ENCODE measurements at places on chromosomes 2 and 18.

GRCh38 chr2:113268621-113269360 is 9.9 kb downstream of the PAX8 start:
- DNase-seq = no peak

DNA sequence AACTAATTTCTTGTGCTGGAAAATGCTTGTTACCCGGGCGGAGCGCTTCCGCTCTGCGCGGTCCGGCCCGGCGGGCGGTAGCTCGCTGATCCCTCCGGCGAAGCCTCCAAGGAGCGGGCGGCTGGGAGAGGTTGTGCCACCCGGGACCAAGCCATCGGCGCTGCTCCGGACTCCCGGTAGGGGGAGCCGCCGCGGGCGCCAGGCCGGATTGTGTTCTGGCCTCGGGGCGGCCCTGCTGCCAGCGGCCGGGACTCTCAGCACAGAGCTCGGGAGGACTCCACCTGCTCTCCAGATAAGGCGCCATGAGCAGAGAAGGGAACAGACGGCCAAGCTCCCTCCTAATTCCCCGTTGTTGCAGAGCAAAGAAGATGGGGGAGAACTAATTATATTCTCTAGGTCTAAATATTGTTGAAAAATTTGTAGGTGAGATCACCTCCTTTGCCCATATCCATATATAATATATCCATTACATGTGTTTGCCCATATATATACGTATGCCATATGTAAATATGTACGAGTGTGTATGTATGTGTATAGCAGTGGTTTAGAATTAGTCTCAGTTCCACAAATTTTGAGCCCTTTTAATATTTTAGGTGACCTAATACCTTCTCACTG is 13.8 kb upstream of the SATB2 start:
- DNase-seq = peak; percentile 85

DNA sequence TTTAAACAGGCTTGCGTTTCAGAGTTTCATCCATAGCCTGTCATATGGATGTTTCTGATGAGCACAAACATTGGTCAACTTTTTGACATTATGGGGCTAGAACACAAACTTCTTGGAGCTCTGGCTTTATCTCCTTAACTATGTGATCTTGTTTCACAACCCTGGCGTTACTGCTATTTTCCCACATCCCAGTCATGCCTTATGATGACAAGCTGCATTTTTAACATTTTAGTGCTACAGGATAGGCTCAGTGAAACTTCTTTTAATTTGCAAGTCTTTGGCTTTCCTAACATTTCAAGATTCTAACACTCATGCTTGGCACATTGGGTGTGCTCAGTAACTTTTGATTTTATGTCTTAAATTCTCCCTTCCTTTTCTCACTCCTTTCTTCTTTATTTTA is 21.0 kb upstream of the PDE1A start:
- no peak for DNase-seq

GRCh38 chr2:206080927-206081326 is 5.0 kb downstream of the INO80D start:
- no peak for DNase-seq

GRCh38 chr2:108910011-108910431 is 79.0 kb downstream of the EDAR start:
- peak; percentile 35 for DNase-seq

GRCh38 chr18:37170984-37171383 is 342.1 kb downstream of the KIAA1328 start:
- no peak for DNase-seq

- DNase-seq = peak; percentile 60
Observed at GRCh38 chr2:70767699-70768589, at the start of gene ADD2. Gene ADD2, minus strand, starts transcription at chr2:70768200. Its CDS starts 61,792 bp downstream, at chr2:70706408.

DNA sequence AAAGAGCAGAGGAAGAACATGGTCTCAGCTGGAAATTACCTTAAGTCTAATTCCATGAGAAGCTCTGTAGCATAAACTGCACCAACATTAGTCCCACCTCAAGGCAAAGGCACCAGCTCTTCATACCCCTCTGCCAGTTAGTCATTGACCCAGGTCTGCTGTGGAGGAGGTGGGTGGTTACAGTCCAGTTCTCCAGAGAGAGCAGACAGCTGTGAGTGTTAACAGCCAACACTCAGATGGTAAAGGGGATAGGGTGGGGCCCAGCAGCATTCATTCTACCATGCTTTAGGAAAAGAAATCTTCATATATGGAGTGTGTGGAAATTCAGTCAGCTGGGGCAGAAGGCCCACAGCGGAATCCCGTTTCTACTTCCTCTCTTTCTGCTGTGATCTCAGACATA is 159.7 kb upstream of the FBXO11 start:
- DNase-seq = no peak

GRCh38 chr2:121142452-121142851 is 142.6 kb downstream of the TFCP2L1 start:
- no peak for DNase-seq

- DNase-seq = no peak
Observed at GRCh38 chr18:68733707-68734106, 18.8 kb upstream of the TMX3 start.

GRCh38 chr18:9596226-9596625 is 18.1 kb downstream of the PPP4R1 start:
- DNase-seq = no peak

GRCh38 chr18:52216109-52216508 is 123.9 kb upstream of the DCC start:
- no peak for DNase-seq

DNA sequence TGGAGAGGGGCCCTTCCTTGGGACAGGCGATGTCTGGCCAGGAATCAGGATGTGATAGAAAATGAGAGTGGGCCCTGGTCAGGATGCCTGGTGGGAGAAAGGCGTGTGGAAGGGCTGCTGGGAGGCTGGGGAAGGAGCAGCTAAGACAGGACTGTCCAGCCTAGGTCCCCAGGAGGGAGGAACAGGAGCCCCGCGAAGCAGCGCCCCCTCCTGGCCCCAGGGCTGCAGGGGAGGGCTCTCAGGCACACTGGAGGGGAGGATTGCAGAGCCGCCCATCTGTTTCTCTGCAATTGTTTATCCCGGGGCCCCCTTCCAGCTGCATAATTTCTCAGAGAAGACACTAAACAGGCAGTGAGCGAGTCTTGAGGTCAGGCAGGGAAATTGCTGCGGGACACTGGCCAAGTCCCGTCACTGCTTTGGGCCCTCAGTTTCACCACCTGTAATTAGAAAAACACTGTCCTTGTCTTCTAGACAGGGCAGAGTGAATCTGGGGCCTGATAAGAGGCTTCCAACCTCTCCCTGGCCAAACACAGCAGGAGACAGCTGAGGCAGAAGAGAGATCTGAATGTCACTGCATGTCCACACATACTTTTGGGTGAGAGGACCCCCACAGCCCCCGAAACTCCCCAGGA is 3.9 kb upstream of the NPPC start:
- no peak for DNase-seq

GRCh38 chr2:204691911-204692510 is 146.7 kb downstream of the PARD3B start:
- DNase-seq = no peak

- DNase-seq = no peak
Observed at GRCh38 chr2:25590921-25591505, 82.4 kb downstream of the DTNB start.

- no peak for DNase-seq
Observed at GRCh38 chr2:115077626-115078025, 635.2 kb downstream of the DPP10 start.

GRCh38 chr2:68907920-68908253 is 36.7 kb upstream of the BMP10 start:
- no peak for DNase-seq

DNA sequence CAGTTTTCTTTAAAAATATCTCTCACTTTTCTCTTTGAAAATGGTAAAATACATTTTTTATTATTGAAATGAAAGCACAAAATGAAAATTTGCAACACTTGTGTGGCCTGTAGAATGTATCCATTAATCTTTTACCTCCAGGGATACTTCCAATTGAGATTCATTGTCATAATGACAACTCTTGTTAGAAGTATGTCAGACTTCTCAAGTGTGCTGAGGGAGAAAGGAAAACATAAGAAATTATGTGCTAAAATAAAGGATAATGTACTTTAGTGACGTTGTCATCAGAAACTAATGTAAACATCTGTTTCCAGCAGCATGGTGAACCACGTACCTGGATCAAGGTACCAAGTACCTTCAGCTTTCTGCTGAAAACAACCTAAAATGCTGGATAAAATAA is 195.8 kb upstream of the STON1 start:
- no peak for DNase-seq

- no peak for DNase-seq
Observed at GRCh38 chr2:180004731-180005130, 2.4 kb downstream of the CWC22 start.

GRCh38 chr2:132400169-132400900 is 16.3 kb upstream of the GPR39 start:
- DNase-seq = no peak

DNA sequence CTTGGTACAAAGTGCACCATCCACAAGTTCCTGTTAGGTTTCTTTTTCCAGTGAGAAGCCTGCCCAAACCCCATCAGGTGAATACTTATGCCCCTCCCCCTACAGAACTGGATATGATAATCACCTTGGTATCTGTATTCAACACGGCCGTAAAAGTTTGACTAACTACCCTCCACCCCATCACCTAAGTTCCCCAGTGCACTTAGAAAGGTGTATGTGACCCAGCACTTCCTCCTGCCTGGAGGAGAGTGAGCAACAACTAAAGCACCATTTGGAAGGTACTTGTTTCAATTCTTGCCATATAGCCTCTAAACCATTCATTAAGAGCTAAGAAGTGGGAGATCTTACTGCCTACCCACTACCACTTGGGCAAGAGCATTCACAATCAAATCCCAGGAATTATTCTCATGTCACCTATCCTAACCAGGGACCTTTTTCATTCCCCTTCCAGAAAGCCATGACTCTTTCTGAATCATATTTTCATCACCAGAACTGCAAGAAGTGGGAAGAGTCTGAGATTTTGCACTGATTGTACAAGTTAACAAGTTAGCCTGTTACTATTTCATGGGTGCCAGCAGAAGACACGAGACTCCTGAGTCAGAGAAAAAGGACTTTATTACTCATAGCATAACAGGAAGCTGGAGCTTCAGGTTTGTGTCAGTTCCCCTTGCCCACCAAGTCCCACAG is 53.5 kb upstream of the NDUFV2 start:
- no peak for DNase-seq

GRCh38 chr2:38739524-38739923 is 11.6 kb downstream of the SRSF7 start:
- no peak for DNase-seq

- no peak for DNase-seq
Observed at GRCh38 chr2:184938221-184938985, 340.1 kb downstream of the ZNF804A start.

DNA sequence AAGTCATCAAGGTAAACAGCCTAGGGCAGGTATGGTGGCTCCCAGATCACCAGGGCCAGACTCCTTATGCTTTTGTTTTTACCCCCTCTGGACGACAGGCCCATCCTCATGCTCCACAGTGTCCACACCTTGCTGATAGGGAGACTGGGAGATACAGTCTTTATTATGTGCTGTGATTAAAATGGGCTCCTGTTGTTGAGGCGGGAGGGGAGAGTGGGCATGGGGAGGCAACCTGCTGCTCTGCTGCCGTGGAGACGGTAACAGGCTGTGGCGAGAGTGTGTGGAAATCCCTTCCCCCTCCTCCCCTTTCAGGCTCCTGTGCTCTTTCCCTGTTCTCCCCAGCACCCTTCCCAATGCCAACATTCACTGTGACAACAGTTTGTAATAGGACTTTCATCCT is 38.2 kb upstream of the PNO1 start:
- DNase-seq = no peak

DNA sequence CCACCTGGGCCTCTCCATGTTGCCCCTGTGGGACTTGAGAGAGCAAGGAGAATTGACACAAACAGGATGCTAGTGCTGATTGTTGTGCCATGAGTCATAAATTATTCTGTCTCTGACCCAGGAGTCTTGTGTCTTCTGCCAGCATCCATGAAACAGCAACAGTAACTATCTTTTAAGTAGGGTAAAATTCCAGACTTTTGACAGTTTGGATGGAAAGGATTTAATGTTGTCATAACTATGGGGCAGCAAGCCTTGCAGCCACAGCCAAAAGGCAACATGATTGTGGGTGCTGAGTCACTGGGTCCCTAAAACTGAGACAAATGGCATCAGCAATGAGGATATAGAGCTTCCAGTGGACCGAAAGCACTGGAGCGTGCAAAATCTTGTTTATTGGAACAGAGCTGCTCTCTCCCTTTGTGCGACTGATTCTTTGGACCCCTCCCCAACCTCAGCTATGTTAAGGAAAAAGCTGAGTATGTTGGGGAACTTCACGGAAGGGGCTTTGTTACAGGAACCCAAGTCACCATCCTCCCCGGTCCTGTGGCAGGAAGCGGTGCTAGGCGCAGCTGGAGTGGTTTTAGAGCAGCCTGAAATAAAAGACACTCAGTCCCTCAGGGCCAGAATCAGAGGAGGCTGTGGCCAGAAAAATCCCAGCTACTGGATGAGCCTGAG is 9.6 kb upstream of the ITPRIPL1 start:
- no peak for DNase-seq

- no peak for DNase-seq
Observed at GRCh38 chr2:216903470-216903869, 43.6 kb upstream of the TNP1 start.

GRCh38 chr2:194086129-194086528 is 1570.9 kb upstream of the SLC39A10 start:
- DNase-seq = no peak

DNA sequence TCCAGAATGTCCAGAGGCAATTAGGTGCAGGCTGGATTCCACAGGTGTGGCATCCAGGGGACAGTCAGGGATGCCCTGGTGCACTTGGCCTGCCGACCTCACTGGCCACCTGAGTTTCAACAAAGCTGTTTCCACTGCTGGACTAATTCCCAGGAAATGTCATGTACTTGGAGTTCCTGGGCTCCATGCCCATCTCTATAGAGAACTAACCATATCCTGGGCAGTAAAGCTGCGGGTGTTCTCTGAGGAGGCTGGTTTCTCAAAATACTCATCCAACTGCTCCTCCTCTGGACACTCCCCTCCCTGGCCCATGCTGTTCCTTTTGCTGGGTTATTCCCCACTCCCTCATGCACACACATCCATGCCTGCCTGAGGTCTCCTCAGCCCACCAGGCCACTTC is 161.9 kb upstream of the SKOR2 start:
- no peak for DNase-seq

- DNase-seq = no peak
Observed at GRCh38 chr18:10743766-10744165, 217.9 kb downstream of the NAPG start.

DNA sequence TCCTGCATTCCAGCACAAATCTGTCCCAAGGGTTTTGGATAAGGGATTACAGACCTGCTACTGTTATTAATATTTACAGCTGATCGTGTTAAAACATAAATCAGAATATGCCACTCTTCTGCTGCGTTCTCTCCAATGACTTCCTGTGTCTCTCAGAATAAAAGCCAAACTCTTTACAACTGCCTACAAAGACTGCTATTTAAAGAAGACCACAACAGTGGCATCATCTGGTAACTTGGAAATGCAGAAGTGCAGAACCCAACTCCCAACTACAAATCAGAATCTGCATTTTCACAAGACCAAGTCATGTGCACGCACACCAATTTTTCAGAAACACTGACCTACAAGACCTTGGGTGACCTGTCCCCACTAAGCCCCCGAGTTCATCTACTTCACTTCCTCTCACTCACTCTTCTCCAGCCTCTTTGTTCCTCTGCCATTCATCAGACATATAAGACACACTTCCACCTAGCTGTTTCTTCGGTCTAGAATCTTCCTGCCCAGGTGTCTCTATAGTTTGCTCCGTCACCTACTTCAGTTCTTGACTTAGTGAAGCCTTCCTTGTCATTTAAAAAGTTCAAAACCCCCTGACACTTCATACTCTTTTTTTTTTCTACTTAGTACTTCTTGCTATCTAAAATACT is 36.0 kb downstream of the CHN1 start:
- DNase-seq = no peak
